ENCODE measurements at places on chromosomes 7 and 10.

DNA sequence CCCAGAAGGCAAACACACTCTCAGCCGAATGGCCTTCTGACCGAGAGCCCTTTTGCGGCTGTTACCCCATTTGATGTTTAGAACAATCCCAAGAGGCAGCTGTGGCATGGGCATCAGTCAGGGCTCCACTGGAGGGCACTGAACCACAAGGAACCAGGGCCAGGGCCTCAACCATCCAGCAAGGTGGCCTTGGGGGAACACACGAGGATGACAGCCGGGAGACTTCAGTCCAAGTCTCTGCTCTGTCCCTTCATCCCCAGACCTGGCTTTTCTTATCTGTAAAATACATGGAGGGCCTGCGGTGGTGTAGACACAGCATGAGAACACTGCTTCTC lies 63.6 kb upstream of the INSIG1 start:
- peak; percentile 47 for DNase-seq

- no peak for DNase-seq
Observed at GRCh38 chr7:82364671-82365070, 78.9 kb downstream of the CACNA2D1 start.

GRCh38 chr10:118383699-118384098 lies 41.6 kb upstream of the FAM204A start:
- DNase-seq = no peak

DNA sequence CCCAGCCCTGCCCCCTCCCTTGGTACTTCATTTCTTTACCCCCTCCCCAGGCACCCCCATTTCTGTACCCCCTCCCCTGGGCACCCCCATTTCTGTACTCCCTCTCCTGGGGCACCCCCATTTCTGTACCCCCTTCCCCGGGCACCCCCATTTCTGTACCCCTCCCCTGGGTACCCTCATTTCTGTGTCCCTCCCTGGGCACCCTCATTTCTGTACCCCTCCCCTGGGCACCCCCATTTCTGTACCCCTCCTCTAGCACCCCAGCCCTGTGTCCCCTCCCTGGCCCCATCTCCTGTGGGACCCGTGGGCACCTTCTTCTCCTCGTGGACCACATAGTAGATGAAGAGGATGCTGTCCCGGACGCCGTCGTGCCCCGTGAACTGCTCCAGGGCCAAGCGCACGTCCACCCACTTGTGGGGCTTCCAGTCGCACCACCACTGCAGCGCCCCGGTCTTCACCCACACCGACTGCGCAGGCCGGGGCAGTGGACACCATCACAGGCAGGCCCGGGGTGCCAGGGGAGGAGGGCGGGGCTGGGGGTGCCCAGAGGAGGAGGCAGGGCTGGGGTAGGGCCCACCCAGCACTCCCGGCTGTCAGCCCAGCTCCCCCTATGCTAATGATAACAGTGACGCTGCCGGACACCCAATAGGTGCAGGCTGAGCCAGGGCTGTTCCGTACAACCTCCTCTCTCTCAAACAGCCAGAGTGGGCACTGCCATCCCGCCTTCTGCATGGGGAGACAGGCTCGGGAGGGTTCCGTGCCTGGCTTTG lies 20.4 kb downstream of the TECPR1 start:
- DNase-seq = no peak

GRCh38 chr10:28532337-28533185 lies at the start of gene WAC:
WAC (plus strand) TSS chr10:28533118; CDS start chr10:28533580, 462 bp downstream.
- DNase-seq = peak; percentile 79
